ENCODE measurements at places on chromosomes 3 and 15.

GRCh38 chr3:149167898-149168297 lies 38.5 kb downstream of the HPS3 start:
- no peak for DNase-seq

GRCh38 chr3:174322789-174323188 lies 536.3 kb upstream of the NAALADL2 start:
- DNase-seq, result no peak

GRCh38 chr15:90451053-90451850 lies 63.2 kb downstream of the IQGAP1 start:
- no peak for DNase-seq

DNA sequence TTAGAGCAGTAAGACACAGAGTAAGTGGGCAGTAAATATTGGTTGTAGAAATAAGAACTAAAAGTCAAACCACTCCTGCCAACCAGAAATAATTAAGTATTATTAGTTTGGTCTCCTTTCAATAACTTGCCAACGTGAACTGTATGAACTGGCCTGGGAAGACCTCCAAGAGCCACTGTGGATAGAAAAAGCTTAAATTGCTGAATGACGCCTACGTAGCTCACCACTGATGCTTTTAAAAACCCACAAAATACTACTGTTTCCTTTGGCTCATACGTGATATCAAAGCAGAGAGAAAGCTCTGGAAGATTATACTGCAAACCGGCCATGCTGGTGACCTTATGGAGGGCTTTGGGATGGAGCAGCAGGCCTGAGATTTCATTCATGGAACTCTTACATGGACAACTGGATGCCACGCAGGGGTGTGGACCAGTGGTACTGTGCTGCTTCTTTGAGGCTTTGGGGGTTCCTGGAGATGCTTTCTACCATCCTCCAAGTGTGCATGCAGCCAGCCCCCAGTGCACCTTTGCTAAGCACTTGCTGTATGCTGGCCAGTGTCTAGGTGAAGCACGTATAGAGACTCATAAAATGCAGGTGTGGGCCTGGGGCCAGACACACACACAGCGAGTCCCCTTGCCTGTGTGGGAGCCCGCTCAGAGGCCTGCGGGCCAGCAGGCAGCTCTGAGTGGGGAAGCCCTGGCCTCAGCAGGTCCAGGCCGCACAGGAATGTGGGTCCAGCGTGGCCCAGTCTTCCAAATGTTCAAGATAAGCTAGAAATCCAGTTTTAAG lies 66.8 kb downstream of the ABTB1 start:
- no peak for DNase-seq

DNA sequence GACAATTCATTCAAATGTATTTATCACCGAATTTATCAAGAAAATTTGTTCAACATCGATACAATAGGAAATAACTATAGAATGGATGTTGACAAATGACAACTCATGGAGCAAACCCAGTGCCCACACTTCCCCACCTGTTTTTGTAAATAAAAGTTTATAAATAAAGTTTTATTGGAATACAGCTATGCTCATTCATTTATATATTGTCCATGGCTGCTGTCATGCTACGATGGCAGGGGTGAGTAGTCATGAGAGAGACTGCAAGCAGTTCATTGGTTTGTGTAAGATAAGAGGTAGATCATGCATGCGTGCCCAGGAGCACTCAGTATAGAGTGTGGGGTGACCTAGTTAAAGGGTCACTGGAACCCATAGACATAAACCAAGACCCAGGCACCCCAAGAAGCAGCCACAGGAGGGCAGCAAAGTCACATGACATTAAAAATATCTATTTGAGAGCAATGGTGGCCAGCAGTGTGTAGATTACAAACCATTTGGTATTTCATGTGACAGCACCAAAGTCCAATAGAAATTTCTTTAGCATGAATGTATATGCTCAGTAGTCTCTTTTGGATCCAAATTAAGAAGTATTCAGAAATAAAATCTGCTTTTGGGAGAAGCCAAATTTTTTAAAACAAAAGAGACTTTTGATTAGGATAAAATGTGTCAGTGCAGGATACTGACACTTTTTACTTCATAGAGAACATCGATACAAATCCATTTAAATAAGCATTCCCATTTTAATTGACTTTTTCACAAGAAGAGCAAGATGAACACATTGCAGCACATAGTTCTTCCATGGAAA lies 794.8 kb downstream of the MCTP2 start:
- DNase-seq, result peak; percentile 35

GRCh38 chr15:27256446-27256845 lies 285.5 kb downstream of the GABRG3 start:
- DNase-seq, result no peak

DNA sequence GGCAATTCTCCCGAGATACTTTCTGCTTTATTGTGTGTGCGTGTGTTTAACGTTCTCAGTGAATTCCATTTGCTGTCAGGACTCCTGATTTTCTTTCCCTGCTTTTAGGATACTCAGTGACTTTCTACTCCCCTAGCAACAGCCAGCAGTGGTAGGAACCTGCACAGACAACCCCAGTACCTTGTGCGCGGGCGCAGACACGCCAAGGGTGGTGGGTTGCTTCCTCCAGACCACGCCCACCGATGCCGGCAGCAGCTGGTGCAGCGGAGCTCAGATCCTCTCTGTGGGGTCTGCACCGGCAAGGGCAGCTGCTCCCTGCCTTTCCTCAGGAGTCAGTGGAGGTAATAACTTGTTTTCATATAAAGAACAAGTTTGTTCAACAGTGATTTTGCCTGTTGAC lies 225.1 kb upstream of the NDN start:
- no peak for DNase-seq

DNA sequence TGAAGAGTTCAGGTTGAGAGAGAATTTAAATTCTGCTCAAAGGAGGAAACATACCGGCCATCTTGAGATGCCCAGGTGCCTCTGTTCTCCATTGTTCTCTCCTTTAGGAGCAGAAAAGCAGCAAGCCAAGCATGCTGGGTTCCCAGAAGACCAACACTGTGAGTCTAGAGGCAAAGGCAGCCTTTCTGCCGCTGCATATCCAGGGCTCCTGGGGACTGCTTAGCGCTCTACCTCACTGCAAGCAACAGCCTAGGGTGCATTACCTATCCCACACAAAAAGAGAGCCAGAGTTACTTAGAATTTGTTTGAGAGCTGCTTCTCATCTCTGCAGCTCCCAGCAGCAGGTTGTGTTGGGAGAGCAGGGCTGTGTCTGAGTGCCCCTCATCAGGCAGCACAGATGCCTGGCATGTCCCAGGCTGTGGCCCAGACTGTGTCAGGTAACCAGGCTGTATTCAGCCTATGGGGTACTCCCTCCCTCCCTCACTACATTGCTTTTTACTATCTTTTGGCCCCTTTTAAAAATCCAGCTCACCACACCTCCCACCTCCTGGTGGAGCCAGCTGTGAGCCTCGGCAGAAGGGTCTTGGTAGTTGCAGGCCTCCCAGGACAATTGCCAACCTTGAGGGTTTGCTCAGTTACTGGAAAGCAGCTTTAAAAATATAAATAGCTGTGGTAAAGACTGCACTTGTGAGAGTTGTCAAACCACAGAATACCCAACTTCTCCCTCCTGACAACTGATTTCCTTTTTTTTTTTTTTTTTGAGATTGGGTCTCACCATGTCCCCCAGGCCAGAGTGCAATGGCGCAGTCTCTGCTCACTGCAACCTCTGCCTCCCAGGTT lies 30.2 kb downstream of the BCL2L10 start:
- peak; percentile 30 for DNase-seq

Measured in activated CD4-positive, alpha-beta T cell treated with anti-CD3 and anti-CD28 coated beads, Interleukin-10, Interleukin-2, amounts not matched to agents 100 ng/mL and 50 ng/mL, durations not matched to agents 16 hours and 8 hours (primary cell).